ENCODE measurements at places on chromosomes 4 and X.

DNA sequence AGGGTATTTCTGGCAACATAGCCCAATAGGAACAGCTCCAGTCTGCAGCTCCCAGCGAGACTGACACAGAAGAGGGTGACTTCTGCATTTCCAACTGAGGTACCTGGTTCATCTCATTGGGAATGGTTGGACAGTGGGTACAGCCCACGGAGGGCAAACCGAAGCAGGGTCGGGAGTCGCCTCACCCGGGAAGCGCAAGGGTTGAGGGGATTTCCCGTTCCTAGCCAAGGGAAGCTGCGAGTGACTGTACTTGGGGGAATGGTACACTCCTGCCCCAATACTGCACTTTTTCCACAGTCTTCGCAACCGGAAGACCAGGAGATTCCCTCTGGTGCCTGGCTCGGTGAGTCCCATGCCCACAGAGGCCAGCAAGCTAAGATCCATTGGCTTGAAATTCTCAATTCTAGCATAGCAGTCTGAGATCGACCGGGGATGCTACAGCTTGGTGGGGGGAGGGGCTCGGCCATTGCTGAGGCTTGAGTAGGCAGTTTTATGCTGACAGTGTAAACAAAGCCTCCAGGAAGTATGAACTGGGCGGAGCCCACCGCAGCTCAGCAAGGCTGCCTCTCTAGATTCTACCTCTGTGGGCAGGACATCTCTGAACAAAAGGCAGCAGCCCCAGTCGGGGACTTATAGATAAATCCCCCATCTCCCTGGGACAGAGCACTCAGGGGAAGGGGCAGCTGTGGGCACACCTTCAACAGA is 14.0 kb upstream of the ADAD1 start:
- DNase-seq, result no peak

GRCh38 chrX:73668779-73669178 is 105.8 kb downstream of the CHIC1 start:
- DNase-seq, result no peak

GRCh38 chr4:140344101-140344500 is 29.3 kb upstream of the SCOC start:
- peak; percentile 29 for DNase-seq

DNA sequence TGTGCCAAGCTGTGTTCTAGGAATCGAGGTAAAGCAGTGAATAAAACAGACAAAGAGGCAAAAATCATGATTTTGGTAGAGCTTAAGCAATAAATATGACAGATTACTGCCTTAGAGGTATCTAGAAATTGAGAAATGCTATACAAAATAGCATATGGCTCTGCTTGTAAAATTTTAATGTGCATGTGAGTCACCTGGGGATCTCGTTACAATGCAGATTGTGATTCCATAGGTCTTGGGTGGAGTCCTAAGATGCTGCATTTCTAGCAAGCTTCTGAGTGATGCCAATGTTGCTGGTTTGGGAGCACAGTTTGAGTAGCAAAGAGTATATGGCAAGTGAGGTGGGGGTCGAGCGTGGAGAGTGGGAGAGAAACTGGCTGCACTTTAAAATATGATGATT is 697.3 kb upstream of the MAGEB2 start:
- no peak for DNase-seq

GRCh38 chrX:20265726-20266681 is 705 bp downstream of the RPS6KA3 start:
- DNase-seq, result no peak

DNA sequence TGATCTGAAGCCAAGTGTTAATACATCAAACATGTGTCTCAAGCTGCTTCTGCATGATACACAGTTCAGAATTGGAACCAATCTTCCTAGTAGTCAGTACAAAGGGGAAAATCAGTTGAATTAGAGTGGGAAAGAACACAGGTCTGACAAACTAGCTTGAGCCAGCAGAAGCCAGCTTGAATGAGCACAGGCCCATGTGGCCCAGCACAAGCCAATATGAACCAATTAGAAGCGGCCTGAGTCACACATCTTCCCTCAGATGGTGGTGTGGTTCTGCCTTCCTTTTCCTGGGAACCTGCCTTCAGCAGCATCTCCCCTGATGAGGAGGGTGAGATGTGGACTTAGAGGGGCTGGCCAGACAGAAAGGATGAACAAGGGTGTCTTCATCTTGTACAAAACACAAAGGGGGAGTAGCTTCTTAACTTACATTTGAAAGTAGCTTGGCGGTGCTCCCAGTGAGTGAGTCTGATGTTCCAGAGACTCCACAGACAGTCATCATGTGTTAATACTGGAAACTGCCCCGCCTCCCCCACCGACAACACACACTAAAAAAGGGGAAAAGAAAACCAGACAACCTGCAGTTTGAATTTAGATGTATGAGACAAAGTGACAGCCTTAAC is 72.0 kb downstream of the FRMPD4 start:
- peak; percentile 80 for DNase-seq

DNA sequence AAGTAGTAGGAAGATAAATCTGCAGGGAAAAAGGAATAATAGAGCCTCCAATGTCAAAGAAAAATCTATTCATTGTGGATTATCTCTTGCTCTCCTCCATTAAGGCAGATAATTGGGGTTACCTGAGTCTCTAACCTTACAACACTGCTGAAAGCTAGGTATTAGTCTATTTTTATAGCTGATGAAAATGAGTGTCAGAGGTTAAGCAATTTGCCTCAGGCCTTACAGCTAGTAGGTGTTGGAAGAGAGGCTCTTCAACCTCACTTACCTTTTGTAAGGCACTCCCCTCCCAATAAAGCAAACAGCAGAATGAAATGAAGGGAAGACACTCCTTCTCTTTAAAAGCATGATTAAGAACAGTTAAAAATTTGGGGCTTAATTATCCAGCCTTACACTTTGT is 45.4 kb upstream of the GAB1 start:
- no peak for DNase-seq

GRCh38 chrX:119690921-119691716 is 1.8 kb downstream of the SEPTIN6 start:
- DNase-seq, result no peak

GRCh38 chrX:130024127-130024526 is 41.7 kb downstream of the BCORL1 start:
- DNase-seq, result peak; percentile 41

DNA sequence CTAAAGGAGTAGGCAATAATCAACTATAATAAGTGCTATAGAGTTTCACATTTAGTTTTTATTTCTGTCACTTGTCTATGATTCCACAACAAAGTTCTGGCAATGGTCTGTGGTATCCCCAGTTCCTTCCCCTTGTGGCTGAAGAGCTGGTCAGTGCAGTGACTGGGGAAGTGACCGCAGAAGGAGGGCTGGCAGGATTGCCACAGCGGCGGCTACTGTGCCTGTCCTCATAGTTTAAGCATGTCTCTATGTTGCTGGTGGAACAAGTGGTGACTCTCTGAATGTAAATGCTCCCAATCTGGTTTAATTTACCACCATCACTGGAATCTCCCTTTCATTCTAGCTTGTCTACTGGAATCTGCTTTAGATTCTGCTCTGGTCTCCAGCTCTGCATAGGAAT is 170.6 kb upstream of the GK2 start:
- no peak for DNase-seq

- DNase-seq, result no peak
These were observed 322.0 kb downstream of the STK32B start for GRCh38 chr4:5373327-5373726.

DNA sequence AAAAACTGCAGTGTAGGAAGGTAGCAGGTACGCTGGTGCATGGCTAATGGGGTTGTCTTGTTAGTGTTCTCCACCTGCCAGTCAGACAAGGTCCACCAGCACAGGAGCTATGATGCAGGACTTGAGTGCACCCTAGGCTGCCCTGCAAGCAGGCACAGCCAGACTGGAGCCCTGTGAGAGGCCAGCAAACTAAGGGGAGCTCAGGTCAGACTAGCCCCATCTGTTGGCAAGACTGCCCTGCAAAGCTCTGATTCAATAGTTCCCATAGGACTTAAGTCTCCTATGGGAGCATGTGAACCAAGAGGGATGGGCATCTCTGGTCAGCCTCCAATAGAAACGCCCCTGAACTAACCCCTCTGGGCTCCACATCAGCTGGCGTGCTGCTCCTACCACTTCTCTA is 1307.3 kb downstream of the C4orf33 start:
- DNase-seq, result no peak

- no peak for DNase-seq
These were observed 51.0 kb upstream of the BEND2 start for GRCh38 chrX:18271725-18272124.

GRCh38 chr4:135515295-135515694 is 1313.7 kb upstream of the PABPC4L start:
- DNase-seq, result no peak

GRCh38 chrX:67648361-67648760 is 104.5 kb downstream of the AR start:
- DNase-seq, result no peak

- DNase-seq, result no peak
These were observed 237.3 kb upstream of the TET2 start for GRCh38 chr4:104909376-104909775.

DNA sequence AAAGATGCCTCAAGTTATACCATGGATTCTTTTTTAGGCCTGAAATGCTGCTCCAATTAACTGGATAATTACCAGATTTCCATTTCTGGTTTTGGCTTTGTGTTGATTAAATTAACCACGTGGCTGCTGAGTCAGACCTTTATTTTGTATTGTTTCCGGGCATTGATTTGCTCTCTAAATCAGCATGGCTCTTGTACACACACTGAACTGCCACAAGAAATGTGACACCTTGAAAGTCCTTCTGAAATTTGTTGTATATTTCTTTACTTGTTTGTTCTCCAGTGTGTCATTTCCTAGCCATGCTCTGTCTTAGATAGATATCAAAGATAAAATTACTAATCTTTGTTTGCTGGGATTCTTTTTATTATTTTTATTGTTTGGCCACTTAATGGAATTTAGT is 11.7 kb downstream of the MTTP start:
- DNase-seq, result no peak

DNA sequence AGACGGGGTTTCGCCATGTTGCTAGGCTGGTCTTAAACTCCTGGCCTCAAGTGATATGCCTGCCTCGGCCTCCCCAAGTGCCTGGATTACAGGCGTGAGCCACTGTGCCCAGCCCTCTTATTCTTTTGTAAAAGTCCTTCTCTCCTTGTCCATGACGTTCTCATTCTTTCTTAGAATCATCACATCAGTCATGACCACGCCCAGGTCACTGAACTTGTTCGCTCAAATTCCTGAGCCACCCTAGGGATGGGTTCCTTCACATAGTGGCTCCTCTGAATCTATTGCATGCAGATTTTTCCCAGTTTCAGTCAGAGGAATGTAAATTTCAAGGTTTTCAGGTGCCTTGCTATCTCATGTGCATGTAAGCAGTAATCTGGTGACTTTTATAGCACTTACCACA is 15.7 kb downstream of the JADE1 start:
- DNase-seq, result no peak

- peak; percentile 55 for DNase-seq
These were observed 124.7 kb upstream of the CPEB2 start for GRCh38 chr4:14877246-14878225.

GRCh38 chr4:4763822-4764557 is 95.5 kb upstream of the MSX1 start:
- DNase-seq, result no peak

DNA sequence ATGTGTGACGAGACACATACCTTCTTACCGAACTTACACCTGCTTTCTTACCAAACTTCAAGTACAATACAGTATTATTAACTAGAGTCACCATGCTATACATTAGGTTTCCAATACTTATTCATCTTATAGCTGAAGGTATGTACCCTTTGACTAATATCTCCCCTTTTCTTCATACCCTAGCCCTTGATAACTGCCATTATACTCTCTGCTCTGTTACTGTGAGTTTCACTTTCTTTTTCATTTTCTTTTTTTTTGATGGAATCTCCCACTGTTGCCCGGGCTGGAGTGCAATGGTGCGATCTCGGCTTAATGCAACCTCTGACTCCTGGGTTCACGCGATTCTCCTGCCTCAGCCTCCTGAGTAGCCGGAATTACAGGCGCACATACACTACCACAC is 3.4 kb upstream of the PNMA5 start:
- no peak for DNase-seq

- no peak for DNase-seq
These were observed 275.6 kb downstream of the LDB2 start for GRCh38 chr4:16622826-16623225.

DNA sequence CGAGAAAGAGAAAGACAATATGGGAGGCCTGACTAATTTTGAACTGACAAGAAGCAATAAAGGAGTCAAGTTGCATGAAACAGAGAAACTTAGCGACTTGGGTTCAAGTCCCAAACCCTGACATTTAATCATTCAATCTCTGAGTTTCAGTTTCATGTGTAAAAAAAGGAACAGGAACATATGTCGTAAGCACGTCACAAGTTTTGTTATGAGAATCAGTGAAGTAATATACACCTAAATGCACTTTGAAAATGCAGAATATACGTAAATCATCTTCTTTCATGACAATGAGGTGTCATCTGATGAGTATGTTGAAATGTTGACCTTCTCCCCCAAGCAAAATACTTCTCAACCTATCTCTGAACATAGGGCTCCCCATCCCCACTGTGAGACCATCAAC is 10.4 kb downstream of the ACOT9 start:
- DNase-seq, result no peak

GRCh38 chr4:80875642-80876041 is 154.9 kb upstream of the BMP3 start:
- no peak for DNase-seq

DNA sequence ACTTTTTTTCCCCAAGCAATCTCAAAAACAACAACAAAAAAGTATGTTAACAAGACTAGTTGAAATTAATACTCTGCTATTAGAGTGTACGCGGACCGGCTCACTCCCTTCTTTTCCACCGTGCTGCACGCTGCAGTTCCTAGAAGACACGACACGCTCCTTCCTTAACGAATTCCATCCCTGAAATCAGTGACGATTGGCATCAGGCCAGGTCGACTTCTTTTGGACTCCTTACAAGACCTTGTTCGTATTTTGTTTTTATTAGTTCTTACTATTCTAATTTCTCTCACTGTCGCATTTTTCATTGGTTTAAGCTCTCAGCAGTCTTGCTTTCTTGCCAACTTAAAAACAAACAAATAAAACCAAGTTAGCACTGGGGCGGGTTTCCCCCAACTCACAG is 175.8 kb upstream of the PITX2 start:
- no peak for DNase-seq

DNA sequence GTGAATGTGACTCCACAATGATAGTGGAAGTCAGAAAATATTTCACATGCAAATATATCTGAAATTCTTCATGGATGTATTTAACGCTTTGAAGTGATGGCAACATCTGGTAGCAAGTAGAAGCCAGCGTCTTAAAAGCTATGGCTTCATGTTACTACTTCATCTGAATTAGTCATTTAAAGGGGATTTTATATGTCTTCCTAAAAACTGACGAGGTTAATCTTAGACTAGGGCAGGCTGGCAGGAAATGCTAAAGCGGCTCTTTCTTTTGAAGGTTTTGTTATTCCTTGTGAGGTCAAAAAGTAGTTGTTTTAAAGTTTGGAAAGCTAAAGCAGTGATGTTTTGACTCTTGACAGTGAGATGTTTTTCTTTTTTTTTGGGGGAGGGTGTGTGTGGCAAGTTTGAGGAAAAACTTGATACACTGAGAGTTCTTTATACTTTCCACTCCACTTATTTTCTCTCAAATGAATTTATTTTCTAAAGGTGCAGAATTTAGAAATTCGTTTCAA is 22.6 kb downstream of the PLS3 start:
- DNase-seq, result no peak

All from stromal cell of bone marrow (primary cell).